ENCODE measurements at places on chromosomes 4 and X.

DNA sequence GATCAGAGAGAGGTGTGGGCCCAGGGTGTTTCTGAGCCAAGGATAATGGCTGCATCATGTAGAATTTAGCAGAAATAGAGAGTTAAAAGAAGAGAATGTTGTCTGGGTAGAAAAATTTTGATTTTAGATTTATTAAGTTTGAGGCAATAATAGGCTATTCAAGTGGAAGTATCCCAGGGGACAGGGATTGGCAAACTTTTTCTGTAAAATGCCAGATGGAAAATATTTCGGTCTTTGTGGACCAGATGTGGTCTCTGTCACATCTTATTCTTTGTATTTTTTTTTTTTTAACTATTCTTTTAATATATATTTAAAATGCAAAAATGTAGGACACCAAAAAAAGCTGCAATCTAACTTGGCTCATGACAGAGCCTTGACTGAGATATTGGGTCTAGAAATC lies 33.1 kb downstream of the IL15 start:
- DNase-seq = no peak

- DNase-seq = no peak
Observed at GRCh38 chrX:17817251-17817650, 43.8 kb downstream of the RAI2 start.

- DNase-seq = no peak
Observed at GRCh38 chr4:32789026-32789608, 2068.9 kb downstream of the PCDH7 start.

GRCh38 chr4:136329042-136329662 lies 1203.1 kb downstream of the PCDH18 start:
- no peak for DNase-seq

GRCh38 chrX:150365990-150366911 lies 3.1 kb downstream of the MAMLD1 start:
- no peak for DNase-seq

- DNase-seq = no peak
Observed at GRCh38 chrX:2547736-2548135, 47.0 kb upstream of the DHRSX start.

- no peak for DNase-seq
Observed at GRCh38 chrX:100263650-100264049, 146.4 kb downstream of the PCDH19 start.

- no peak for DNase-seq
Observed at GRCh38 chr4:6217716-6218381, 17.5 kb upstream of the JAKMIP1 start.

- no peak for DNase-seq
Observed at GRCh38 chr4:17740702-17741101, 40.7 kb downstream of the FAM184B start.

- DNase-seq = no peak
Observed at GRCh38 chr4:147824884-147825283, 93.0 kb downstream of the ARHGAP10 start.

GRCh38 chr4:153371701-153372234 lies 27.3 kb downstream of the MND1 start:
- DNase-seq = no peak

GRCh38 chr4:189322426-189322825 lies 618.2 kb upstream of the FRG1 start:
- DNase-seq = no peak

GRCh38 chrX:15474028-15474427 lies 19.1 kb downstream of the PIR start:
- no peak for DNase-seq

- DNase-seq = no peak
Observed at GRCh38 chr4:17493619-17494018, 18.3 kb downstream of the QDPR start.

- no peak for DNase-seq
Observed at GRCh38 chr4:109494563-109494962, 60.9 kb downstream of the SEC24B start.

DNA sequence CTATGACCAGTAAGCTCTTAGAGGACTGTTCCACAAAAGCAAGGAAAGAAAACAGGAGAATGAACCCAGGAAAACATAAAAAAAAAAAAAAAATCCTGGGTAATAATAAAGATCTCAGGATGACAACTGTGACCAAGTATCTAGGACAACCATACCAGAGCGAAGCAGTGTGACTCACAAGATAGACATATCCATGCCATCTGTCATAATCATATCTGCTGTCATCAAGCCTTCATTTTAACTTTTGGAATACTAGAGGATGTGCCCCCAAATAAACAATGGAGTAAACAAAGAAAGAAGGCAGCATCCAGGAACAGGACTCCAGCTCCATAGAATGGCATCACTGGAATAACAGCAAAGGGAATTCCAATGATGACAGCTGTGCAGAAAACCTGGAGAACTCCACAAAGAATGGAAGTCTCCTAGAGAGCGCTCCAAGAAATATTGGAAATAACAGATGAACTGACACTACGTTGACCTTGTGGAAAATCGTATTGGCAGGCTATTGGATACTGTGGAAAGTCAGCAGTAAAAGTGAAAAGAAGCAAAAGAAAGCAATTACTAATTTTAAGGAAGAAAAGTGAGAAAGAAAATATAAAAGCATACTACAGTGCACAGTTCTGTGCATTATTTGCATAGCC lies 35.3 kb downstream of the HPGDS start:
- DNase-seq = no peak

DNA sequence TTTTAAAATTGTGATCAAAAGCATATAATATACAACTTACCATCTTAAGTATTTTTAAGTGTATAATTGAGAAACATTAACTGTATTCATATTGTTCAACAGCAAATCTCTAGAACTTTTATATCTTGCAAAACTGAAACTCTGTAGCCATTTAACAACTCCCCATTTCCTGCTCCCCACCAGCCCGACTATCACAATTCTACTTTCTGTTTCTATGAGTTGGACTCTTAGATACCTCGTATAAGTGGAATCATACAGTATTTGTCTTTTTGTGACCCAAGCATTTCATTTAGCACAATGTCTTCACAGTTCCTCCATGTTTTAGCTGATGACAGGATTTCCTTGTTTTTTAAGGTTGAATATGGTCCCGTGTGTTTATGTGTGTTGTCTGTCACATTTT lies 106.0 kb downstream of the LRBA start:
- no peak for DNase-seq

- no peak for DNase-seq
Observed at GRCh38 chr4:123568936-123569335, 172.3 kb downstream of the SPRY1 start.

DNA sequence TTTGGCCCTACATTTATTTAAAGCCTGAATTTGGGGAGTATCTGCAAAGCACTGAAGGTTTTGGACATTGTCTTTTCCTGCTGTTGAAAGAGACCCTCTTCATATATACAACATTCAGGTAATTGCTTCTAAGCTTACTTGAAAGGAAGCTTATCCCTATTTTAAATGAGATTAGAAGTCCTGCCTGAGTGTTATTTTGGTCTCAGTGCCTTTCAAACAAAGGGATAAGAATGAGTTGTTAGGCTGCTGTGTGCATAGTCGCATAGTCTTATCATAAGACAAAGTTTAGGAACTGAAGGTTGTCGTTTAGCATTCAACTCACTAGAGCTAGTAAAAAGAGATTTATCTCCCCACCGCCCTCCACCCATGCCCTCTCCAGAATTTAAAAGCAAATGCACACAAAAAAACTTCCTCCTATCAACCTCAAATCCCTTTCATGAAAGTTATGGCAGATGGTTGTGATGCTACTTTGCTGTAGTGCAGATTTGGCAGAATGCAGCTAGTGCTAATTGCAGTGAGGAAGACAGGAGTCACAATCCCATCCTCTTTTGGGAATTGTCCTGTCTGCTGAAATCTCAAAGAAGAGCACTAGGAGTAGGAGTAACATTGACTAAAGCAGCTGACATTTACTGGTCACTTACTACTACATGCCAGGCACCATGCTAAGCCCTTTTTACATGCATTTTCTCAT lies 5.8 kb downstream of the HERC3 start:
- no peak for DNase-seq

DNA sequence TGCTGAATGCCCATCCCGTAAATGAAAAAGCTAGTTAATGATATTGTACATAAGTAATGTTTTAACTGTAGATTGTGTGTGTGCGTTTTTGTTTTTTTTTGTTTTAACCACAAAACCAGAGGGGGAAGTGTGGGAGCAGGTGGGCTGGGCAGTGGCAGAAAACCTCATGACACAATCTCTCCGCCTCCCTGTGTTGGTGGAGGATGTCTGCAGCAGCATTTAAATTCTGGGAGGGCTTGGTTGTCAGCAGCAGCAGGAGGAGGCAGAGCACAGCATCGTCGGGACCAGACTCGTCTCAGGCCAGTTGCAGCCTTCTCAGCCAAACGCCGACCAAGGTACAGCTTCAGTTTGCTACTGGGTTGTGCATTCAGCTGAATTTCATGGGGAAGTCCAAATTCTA lies at the start of gene SPP1:
Gene SPP1 (plus strand): TSS at position 249 of the 400 bp plus-strand sequence. CDS start 1,182 bp downstream, outside the sequence.
- no peak for DNase-seq

GRCh38 chrX:44596277-44596676 lies 53.6 kb upstream of the FUNDC1 start:
- DNase-seq = no peak

GRCh38 chr4:85707611-85708010 lies 232.7 kb downstream of the ARHGAP24 start:
- DNase-seq = no peak

- DNase-seq = no peak
Observed at GRCh38 chrX:134999469-134999868, 8.7 kb downstream of the SMIM10 start.

GRCh38 chrX:30864383-30864785 lies 24.7 kb downstream of the TAB3 start:
- DNase-seq = no peak

DNA sequence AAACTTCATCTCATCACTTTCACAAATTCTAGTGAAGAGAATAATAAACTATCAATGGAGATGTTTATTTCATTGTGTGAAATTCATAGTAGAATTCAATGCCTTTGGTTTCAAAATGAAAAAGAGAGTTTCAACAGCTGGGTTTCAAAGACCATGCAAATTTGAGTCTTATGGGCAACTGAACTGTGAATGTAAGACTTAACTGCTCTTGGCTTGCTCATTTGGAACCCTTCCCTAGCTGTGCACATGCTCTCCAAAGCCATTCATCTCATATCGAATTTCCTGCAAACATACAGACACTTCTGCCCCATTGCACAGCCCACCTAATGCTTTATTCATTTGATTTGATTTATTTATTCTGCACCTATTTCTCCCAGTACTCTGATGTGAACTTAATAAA lies 154.5 kb downstream of the GRXCR1 start:
- DNase-seq = no peak

DNA sequence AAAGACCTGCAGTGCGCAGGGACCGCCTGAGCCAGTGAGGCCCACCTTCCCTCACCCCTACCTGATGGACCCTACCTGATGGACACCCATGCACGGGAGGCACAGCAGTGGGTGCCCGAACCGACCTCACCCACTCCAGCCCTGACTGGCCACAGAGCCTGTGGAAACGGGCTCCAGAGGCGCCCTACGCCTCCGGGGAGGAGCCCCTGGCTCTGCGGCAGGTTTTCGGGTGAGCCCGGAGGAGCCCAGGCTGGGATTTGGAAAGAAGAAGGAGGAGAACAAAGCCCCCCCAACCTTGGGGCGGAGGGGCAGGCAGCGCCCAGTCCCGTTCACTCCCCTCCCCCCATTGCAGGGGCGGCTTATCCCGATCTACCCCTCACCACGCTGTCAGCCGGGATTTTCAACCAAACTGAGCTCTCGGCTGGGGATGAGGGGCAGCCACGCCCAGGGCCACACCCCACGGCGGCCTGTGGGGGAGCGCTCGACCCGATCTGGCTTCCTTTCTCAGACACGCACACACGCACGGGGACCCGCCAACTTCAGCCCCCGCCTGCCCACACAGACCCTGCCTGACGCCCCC lies 675 bp downstream of the L1CAM start:
- no peak for DNase-seq

GRCh38 chrX:52577464-52578173 lies 60.8 kb upstream of the XAGE1B start:
- no peak for DNase-seq

DNA sequence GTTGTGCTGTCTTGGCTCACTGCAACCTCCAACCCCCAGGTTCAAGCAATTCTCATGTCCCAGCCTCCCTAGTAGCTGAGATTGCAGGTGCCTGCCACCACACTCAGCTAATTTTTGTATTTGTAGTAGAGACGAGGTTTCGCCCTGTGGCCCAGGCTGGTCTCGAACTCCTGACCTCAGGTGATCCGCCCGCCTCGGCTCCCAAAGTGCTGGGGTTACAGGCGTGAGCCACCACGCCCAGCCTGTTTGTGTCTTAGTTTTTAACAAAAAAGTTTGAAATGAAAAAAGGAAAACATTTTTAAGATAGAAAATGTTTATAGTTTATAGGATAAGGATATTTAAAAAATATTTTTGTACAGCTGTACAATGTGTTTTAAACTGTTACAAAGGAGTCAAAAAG lies 62.4 kb downstream of the CAPN6 start:
- DNase-seq = no peak

- no peak for DNase-seq
Observed at GRCh38 chrX:22136711-22137110, 104.6 kb downstream of the PHEX start.

- no peak for DNase-seq
Observed at GRCh38 chr4:114890773-114891172, 222.6 kb downstream of the NDST4 start.

DNA sequence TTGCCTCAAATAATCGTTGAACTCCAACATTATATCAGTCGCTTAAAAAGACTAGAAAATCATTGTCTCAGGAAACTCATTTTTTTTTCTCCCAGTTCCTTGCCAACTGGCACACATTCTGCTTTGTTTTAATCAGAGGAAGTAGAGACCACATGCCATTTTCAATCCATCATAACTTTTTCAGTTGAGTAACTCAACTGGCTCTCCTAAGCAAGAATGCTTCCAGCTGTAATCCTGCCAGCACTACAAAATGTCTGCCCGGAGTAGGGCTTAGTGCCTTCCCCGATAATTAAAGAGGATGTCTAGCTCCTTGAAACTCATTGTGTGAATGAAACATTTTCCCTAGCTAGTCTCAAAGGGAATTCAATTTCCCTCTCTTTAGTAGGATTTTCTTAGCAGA lies 33.0 kb downstream of the FREM3 start:
- no peak for DNase-seq

- no peak for DNase-seq
Observed at GRCh38 chr4:5469861-5470260, 238.5 kb downstream of the EVC2 start.

DNA sequence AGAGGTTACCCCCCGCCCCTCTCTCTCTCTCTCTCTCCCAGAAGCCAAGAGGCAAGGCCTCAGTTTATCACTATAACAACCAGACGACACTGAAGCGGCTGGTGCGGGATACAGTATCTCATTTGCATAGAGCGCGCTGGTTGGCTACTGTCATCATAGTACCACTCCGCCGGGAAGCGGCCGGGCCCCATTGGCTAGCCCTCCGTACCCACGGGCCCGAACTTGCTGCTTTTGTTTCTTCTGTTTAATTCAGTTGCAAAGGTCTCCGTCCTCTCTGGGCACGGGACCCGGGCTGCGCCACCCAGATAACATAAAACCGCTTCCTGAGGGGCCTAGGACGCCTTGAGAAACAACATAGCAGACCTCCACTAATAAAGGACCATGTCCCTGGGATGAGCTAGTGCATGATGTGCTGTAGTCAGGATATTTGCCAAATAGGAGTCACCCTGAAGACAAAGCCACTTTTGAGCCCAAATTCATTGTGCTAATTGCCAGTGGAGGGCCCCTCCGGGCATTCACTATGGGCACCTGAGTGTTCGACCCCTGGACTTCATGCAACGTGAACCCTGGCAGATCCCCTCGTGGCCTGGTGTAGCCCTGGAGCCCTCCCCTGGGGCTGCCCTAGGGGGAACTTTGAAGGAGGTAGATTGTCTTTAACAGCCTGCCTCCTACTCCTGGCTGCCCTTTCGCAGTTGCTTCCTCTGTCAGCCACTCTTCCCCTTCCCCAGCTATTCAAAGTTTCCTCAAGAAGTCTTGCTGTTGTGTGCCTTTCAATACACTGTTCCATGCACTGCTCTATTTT lies at the start of gene PCYT1B:
Gene PCYT1B (minus strand): TSS at position 91 of the 802 bp plus-strand sequence. CDS start 242 bp downstream, outside the sequence.
- DNase-seq = peak; percentile 7
